ENCODE measurements at places on chromosomes 13 and 19.

DNA sequence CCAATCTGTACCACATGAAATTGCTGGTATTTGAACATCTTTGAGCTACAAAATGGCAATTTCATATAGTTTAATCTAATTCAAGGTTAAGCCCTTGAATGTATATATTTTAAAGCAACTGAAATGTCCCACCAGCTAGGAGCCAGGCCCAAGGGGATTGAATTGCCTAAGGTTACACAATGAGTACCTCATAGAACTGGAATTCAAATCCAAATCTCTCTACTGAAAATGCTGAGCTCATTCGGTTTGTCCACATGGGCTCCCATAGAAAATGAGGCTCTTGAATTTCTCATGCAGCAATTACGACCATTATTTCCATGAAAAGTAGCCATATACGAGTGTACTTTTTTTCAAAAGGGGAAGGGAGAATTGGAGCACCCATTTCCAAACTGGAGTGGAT, 31.5 kb upstream of the FNDC3A start:
- DNase-seq = no peak

- DNase-seq = no peak
Measured at GRCh38 chr13:91417660-91418325, 19.4 kb downstream of the GPC5 start.

DNA sequence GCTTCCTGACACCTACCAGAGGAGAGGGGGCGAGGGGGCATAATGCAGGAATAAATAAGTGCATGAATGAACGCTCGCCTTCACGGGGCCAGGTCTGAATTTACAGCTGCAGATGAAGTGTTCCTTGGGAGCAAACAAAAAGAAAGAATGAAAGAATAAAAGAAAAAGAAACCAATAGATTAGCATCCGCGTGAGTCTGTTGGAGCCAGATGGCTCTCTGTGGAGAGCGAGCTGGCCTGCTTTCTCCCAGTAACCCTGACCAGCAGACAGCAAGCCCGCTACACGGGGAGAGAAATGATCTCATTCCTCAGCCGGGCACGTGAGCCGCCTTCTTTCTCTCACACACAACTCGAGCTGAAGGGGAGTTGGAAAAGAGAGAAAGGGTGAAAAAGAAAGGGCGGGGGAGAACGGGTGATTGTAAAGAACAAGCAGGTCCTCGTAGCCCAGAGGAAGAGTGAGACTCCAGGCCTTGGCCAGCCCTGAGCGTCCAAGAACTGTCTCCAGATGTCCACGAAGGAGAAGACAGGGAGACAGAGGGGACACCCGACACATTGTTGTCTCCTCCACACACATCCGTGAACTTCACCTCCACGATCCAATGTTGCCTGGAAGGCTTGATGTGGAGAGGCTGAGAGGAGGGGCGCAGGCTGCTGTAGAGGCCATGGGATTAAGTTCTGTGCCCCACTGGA, 81.4 kb downstream of the RNASEH2B start:
- DNase-seq = peak; percentile 15

DNA sequence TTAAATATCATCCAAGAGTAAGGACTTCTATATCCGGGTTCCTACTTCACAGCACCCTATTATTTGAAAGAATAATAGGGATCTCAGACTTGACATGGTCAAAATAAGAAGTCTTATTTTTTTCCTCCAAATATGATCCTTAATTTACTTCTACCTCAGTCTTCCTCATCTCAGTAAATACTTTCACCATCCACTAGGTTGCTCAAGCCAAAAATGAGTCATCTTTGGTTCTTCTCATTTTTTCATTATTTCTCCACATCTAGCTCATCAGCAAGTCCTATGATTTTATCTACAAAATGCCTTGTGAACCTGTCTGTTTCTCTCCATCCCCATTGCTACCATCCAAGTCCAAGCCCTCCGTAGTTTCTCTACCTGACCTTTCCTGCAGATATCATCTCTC, 121.9 kb upstream of the GJB6 start:
- no peak for DNase-seq

DNA sequence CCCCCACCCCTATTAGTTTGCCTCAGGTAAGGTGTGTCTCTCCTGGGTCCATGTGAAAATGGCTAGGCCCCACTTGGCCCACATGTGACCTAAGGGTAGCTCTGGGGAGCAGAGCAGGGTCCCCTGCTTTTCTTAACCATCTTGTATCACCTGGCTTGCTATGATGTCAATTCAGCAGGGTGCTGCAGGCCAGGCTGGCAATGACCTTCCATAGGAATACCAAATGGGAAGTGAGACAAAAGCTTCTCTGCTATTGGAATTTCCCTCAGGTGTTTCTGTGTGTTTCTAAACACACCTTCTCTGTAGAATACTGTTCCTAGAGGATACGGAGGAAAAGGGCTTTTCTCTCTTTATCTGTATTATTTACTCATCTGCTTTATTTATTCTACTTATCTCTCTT, 35.7 kb upstream of the DACH1 start:
- no peak for DNase-seq

DNA sequence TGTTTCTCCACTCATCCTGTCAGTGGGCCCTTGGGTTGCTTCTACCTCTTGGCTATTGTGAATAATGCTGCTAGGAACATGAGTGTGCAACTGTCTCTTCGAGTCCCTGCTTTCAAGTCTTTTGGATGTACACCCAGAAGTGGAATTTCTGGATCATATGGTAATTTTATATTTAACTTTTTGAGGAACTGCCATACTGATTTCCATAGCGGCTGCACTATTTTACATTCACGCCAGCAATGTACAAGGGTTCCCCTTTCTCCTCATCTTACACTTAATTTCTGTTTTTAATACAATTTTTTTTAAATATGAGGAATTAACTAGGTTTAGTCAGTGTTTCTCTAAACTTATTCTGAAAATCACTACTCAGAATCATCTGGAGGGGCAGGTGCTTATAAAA, 24.2 kb upstream of the SLC46A3 start:
- DNase-seq = no peak

GRCh38 chr13:50934735-50935435, 25.3 kb downstream of the RNASEH2B start:
- no peak for DNase-seq

GRCh38 chr13:80379245-80379644, 38.3 kb upstream of the SPRY2 start:
- DNase-seq = no peak

DNA sequence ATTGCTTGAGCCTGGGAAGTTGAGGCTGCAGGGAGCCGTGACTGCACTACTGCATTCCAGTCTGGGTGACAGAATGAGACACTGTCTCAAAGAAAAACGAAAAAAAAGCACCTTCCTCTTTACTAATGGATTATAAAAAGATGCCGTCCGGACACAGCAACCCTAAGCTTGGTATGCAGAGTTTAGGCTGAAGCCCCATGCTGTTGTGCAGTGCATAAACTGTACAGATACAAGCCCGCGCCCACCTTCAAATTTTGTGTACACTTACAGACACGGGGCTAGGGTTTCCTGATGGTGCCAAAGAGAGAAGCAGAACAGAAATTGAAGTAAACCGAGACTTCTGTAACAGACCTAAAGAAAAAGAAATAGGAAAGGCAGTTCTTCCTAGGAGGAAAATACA, 9.0 kb downstream of the LPAR6 start:
- DNase-seq = no peak

- DNase-seq = no peak
Measured at GRCh38 chr13:114095486-114095885, 36.9 kb downstream of the RASA3 start.

DNA sequence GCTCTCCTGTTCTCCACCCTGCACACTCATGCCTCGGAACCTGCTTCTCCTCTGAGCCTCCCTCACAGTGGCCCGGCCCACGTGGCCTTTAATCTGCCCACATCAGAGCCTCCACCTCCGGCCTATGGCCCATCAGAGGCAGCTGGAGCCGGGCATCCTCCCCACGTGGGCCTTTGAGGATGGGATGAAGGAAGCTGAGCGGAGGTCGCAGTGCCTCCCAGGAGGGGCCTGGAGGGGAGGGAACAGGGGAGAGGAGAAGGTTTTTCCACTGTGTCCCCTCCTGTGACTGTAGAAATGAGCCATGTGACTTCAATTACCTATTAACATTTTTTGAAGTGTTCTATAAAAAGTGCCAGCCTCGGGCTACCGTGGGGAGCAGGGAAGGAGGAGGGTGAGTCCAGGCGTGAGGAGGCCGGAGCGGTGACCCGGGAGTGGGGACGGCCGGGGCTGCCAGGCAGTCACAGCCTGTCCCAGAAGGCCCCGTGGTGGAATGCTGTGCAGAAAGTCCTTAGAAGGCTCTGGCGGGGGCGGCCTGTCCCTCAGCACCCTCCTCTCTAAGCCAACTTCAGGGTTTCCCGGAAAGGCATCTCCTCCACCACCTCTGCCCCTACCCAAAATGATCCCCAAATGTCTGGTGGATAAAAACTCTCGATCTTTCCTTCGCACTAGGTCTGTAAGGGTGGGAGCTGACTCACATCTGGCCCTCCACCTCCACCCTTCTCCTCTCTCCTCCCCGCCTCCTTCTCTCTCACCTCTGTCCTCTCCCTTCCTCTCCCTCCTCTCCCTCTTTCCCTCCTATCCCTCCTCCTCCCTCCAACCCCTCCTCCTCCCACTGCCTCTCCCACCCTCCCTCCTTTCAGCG, 24.8 kb upstream of the SLC1A5 start:
- DNase-seq = no peak

DNA sequence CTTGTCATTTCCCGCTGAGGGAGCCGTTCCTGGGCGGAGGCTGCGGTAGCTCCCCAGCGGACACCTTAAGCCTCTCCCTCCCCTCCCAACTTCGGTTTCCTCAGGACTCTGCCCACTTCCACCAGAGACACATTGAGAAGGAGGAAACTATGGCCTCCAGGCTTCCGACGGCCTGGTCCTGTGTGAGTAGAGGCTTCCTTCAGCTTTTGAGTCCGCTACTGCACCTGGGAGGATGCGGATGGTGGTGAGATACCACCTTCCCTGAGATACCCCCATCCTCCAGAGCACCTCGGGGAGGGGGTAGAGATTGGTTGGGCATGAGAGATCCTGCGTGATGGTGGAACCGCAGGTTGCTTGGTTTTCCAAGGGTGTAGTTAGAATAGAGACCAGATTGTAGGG, 955 bp downstream of the ZNF274 start:
- no peak for DNase-seq

GRCh38 chr13:110266983-110267382, 40.0 kb downstream of the COL4A1 start:
- DNase-seq = no peak

- DNase-seq = no peak
Measured at GRCh38 chr19:5340637-5341447, at the start of gene PTPRS. TSS of gene PTPRS (minus strand) at chr19:5340812. CDS start at chr19:5286140, 54,672 bp downstream.

DNA sequence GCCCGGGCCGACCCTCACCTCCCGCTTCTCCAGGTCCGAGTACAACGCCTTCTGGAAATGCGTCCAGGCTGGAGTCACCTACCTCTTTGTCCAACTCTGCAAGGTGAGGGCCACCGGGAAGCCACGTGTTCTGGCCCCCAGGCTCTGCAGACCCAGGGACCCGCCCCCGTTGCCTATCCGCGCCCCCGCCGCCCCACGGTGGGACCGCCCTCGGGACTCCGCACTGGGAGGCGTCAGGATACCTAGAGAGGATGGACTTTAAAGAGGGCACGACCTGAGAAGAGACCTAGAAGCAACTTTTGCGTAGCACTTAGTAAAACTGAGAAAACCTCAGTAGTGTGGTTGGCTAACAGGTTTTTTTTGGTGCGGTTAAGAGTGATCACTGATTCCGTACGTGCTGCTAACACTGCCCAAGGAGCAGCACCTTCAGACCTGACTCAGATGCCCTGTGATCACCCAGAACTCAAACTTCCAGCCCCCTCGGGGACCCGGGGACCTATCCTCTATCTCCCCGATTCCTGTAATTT, 492 bp downstream of the TMEM147 start:
- no peak for DNase-seq

GRCh38 chr13:50766013-50766412, 77.5 kb downstream of the DLEU7 start:
- no peak for DNase-seq

GRCh38 chr19:50701367-50701985, 18.1 kb downstream of the SHANK1 start:
- DNase-seq = no peak

DNA sequence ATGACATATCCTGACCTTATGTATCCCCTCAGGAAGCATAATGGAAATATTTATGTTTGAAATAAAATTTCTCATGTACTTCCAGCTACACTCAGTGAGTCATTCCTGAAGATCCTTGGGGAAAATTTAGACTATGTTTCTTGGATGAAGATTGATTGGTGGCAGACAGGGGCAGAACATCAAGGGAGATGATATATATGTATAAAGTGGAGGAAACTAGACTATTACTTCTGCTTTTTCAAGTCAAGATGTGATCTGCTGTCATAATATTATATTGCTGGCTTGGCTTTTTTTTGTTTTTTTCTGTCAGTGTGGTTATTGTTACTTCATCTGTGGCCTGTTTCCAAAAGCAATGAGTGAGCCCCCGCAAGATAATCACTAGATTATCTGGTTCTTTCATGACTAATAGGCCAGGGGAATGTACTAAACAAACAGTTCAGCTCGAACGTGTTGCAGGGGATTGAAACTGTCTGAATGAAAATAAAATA, 87.2 kb upstream of the TNFSF11 start:
- DNase-seq = no peak

GRCh38 chr13:42395086-42395821, 123.3 kb downstream of the AKAP11 start:
- no peak for DNase-seq

- DNase-seq = no peak
Measured at GRCh38 chr13:97464561-97464960, 30.6 kb downstream of the RAP2A start.

DNA sequence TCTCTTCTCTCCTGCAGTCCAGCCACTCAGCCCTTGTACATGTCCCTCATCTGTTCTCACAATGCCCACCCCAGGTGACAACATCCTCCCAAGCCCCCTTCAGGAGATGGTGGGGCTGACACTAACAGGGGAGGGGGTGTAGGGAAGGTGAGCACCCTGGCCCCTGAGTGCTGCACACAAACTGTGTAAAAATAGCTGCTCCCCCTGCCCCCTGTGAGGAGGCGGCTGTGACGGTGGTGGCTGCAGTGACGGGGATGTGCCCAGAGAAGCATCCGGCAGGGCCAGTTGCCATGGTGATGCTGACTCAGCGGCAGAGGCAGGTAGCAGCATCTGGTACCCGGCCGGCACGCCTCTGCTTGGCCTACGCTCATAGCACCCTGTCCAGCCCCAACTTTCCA, 13.0 kb upstream of the JUND start:
- no peak for DNase-seq

GRCh38 chr13:107144432-107144831, 576.5 kb upstream of the ARGLU1 start:
- DNase-seq = no peak

GRCh38 chr13:59743195-59743594, 420.5 kb downstream of the DIAPH3 start:
- DNase-seq = no peak

DNA sequence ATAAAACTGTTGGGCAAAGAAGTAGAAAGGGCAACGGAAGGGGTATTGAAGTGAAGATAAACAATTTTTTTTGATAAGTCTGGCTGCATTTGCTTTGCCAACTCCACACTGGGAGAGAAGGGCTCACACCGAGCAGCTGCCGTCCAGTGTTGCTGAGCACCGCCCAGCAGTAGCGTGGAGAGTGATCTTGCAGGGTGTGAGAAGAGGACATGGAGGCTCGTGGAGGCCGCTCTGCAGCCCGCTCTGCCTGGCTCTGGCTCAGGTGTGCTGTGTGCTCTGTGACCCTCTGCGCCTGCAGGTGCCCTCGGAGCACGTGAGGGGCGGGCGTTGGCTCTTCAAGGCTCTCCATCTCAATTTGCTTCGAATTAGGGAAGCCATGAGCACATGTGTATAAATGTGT, 35.9 kb upstream of the TEX29 start:
- no peak for DNase-seq

GRCh38 chr19:31175564-31176348, 173.5 kb downstream of the TSHZ3 start:
- no peak for DNase-seq
